ENCODE measurements at places on chromosomes 4 and X.

DNA sequence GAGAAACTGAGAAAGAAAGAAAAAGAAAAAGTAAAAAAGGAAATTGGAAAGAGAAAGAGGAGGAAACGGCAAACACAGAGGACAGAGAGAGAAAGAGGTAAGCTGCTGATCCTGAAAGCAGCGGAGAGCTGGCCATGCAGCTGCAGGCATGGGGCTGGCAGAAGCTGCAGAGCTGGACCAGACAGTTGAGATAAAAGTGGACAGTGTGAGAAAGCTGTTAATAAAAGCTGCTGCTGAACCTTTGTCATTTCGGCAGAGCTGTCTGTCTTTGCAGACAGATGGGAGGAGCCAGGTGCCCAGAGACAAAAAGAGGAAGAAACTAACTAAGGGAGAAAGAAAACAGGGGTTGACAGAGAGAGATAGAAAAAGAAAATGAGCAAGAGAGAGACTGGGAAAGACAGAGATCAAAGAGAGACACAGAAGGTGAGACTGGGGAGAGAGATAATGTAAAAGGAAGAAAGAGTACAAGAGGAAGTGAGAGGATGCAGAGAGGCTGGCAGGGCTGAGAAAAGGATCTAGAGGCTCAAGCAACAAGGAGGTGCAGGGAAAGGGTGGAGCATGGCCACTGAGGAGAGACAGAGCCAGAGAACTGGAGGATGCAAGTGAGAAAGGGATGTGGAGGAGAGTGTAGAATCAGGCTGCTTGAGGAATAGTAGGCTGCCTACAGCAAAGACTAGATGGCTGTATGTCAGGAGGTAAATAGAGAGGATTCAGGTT lies 376.8 kb upstream of the FGF16 start:
- DNase-seq, result no peak

GRCh38 chrX:31237189-31237588 lies 165.3 kb upstream of the FTHL17 start:
- DNase-seq, result no peak

- DNase-seq, result no peak
Observed at GRCh38 chr4:160235771-160236170, 1132.9 kb downstream of the RAPGEF2 start.

GRCh38 chr4:94516067-94516466 lies 64.3 kb downstream of the PDLIM5 start:
- peak; percentile 75 for DNase-seq

DNA sequence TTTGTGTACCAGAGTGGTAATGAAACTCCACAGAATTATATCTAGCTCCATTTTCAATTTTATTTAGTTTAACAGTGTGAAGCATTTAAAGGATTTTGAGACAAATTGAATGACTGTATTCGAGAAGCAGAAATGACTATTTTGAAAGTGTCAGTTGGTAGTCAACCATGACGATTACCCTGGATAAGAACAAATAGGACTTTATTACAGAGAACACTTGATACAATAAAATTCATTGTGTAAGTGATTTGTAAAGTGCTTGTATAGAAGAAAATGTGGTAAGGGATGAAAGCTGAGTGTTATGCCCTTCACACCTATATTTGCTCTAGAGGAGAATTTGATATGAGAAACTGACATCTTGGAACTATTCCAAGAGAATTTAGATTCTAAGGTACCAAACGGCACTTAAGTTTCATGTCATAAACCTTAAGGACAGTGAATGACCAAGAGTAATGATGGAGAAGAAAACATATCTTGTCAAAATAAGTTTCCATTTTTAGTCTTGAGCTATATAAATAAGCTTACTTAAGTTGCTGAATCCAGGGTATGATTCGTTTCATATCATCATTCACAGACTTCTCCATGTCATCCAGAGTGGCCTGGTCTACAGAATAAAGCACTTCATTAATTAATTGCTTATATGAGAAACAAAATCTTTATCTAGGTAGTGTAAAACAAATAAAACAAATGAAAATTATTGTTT lies 34.6 kb downstream of the MED14 start:
- DNase-seq, result no peak

GRCh38 chr4:47879458-47879857 lies 34.9 kb downstream of the NFXL1 start:
- DNase-seq, result no peak

- no peak for DNase-seq
Observed at GRCh38 chr4:14772388-14772787, 229.9 kb upstream of the CPEB2 start.

All from mammary epithelial cell (primary cell).